ENCODE measurements at places on chromosomes 3 and 15.

GRCh38 chr3:123420416-123420968 lies 28.4 kb downstream of the ADCY5 start:
- no peak for DNase-seq

DNA sequence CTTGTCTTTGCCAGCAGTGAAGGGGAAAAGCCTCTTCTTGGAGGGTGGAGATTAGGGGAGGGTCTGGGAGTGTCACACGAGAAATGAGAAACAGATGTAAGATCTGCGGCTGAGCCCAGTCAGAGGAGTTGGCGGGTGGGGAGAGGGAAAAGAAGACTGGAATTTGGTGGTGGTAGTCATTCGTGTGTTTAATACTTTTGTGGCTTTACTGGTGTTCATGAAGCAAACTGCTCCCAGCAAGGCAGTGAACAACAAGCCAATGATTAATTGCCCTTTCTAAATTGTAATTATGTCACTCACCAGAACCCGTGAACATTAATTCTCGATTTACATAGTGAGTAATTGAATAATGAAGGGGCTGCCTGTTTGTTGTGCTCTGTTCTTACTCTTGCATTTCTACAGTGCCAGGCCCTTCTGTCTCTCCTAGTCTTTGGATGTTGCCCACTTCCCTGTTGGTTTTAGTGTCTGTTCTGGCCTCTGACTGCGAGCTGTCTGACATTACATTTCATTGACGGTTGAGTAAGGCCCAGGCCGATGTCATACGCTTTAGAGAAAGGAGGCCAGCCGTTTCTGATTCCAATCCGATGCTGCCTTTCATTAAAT lies 78.0 kb downstream of the CHCHD6 start:
- DNase-seq = no peak

DNA sequence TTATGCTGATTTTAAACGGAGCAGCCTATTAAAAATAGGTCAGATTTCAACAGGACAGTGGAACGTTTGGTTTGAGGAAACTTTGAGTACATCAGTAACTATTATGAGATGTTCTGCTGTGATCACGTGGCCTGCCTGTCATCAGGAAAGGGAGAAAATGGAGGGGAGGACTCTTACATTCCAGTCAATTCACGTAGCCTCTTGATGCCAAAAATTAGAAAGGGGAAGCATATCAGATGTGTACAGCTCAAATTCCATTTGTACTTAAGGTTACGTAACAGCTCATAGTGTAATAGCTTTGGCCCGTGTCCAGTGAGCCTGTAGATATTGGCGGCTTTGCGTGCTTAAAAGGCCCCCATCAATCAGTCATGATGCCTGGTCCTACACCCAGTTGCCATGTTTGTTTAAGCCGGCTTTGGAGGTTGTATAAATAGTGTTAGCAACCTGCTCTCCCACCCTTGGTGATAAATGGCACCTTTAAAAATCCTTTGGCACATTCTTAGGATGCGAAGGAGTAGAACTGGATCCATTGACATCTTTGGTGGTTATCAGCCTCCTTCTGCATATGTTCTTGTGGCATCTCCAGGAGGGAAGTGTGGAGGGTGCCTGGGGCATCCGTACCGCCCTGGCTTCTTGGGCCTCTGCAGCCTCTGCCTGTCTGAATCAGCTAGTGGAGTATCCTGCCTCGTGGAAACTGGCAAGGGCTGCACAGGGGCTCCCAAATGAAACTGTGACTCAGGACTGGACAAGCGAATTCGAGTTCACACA lies 163.9 kb downstream of the THSD4 start:
- no peak for DNase-seq

DNA sequence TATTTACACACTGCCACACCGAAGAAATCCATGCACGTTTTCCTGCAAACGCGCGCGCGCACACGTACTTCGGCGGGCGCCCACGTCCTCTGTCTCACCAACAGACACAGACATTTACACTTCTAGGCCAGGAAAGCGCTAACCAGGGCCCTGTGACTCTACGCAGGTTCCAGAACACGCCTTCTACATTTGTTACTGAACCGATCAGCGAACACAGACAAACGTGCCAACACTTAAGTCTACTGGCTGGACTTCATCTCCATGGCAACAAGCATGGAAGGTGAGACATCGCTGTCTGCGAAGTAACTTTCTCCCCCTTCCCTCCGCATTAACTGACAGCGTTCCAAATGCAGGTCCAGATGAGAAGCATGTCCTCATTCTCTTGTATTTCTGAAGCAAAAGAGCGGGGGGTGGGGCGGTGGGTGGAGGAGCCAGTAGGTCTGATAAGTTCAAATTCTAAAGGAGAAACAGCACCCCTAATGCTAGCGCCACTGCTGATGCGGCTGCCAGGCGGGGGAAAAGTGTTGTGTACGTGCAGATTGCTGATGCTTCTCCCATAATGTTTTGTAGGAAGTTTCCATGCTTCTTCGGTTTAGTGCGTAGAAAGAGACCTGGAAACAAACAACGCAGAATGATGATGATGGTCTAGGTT lies at the start of gene CTXN2:
Gene CTXN2, plus strand, starts transcription at position 92 of the 652 bp plus-strand sequence. CDS start 9,636 bp downstream, outside the sequence.
- DNase-seq = no peak

- no peak for DNase-seq
These were observed 23.5 kb downstream of the IL12A start for GRCh38 chr3:160012108-160012507.

- no peak for DNase-seq
These were observed 38.6 kb downstream of the UMPS start for GRCh38 chr3:124768812-124769211.

DNA sequence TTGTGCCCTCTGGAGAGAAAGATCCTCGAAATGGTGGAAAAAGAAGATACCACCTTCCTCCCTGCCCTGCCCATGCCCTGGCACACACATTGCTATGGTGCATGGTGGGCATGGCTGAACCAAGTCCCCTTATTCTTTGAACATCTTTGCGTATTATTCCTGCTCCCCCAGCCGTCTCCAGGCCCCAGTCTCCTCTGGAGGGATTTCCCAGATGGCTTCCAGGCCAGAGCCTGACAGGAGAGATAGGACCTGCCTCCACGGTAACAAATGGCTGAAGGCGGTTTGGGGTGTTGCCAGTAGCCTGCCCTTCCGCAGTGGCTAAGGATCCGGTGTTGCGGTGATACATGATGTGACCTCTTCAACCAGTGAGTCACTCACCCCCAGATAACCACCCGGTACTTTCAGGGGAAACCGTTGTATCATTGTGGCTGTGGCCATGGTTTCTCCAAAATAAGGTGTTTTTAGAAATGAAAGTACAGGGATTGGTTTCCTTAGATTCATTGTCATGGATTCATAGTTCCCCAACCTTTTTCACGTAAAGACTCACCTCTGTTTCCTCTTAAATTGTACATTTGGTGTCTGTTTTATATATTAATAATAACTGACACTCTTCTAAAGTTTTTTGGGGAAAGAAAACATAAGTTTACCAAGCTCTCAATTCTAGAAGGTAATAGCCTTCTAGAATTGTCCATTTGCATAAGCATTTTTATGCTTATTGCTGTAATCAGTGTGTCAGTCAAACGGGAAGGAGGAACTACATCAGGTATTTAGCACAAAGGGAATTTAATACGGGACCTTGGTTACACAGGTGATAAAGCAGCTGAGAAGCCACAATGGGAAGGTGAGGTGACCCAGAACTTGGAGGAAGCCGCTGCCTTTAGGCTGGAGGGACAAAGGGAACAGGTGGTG lies 25.9 kb downstream of the SMAD3 start:
- DNase-seq = no peak

- DNase-seq = no peak
These were observed 708 bp downstream of the SEC22A start for GRCh38 chr3:123202451-123202850.

DNA sequence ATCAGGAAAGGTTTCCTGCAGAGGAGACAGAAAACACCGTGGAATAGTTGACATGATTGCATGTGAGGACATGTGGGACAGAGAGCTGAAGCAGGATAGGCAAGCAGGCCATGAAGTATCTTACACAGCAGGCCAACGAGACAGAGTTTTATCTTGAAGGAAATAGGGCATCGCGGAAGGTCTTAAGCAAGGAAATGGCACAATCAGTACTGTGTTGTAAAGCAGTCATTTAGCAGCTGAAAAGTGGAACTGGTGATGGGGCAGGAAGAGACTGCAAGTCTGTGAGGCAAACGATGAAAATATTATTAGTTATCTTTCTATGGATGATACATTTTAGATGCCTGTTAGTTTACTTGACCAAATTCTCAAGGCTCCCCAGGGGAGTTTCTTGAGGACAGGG lies 535.1 kb downstream of the SOX2 start:
- DNase-seq = no peak
